Osteoblast (primary cell): ENCODE measurements at places on chromosomes 4 and X.

DNA sequence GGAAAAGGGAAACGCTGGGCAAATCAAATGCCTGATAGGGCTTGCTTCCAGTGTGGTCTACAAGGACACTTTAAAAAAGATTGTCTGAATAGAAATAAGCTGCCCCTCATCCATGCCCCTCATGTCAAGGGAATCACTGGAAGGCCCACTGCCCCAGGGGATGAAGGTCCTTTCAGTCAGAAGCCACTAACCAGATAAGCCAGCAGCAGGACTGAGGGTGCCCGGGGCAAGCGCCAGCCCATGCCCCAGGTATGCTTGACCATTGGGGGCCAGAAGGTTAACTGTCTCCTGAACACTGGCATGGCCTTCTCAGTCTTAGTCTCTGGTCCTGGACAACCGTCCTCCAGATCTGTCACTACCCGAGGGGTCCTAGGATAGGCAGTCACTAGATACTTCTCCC, 17.7 kb downstream of the ACOX3 start:
- DNase-seq, result no peak

DNA sequence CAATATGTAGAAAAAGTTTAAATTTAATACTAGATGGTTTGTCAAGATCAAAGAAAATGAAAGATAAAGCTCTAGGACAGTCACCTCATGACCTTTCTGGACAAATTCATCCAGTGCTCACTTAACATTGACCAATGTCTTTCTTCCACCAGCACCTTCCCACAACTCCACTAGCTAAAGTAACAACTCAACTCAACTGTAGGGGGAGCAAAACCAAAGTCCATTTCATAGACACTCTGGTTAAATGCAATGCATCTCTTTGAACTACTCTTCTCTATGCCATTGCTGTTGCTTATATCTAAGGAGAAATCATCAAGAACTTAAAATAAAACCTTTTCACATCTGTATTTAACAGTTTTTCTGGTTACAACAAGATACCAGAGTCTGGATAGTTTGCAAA, 25.1 kb downstream of the UGT2B4 start:
- no peak for DNase-seq

- peak; percentile 80 for DNase-seq
These were observed 1.8 kb downstream of the ATP11C start for GRCh38 chrX:139930916-139931645.

DNA sequence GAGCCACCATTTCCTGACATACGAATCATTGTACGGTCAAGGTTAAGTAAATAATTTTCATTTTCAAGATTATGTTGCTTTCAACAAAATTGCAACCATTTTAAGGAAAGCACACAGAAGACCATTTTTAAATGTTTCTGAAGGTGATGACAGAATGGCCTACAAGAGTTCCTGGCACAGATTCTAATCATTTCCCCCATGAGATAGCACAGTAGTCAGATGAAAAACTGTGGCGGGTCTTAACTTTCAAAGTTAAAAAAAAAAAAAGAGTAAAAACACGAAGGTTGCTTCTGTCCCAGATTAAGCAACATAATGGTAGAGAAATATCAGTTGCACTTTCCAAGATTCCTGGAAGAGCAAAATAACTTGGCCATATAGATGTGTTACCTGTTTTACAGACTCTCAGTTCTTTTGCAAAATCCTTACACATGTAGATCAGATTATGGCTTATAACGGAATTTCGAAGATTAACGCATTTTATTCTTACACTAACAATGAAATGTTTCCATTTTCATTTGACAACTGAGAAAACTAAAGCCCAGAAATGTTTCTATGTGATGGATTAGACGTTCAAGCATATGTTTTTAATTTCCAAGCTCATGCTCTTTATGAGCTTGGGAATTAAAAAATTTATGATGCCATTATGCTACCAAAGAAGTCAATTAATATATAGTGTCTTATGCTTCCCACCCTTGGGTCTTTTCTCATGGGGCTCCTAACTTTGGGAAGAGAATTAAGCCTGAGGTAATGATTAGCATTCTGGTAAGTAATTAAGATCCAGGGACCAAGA, 335.1 kb upstream of the CLNK start:
- no peak for DNase-seq

DNA sequence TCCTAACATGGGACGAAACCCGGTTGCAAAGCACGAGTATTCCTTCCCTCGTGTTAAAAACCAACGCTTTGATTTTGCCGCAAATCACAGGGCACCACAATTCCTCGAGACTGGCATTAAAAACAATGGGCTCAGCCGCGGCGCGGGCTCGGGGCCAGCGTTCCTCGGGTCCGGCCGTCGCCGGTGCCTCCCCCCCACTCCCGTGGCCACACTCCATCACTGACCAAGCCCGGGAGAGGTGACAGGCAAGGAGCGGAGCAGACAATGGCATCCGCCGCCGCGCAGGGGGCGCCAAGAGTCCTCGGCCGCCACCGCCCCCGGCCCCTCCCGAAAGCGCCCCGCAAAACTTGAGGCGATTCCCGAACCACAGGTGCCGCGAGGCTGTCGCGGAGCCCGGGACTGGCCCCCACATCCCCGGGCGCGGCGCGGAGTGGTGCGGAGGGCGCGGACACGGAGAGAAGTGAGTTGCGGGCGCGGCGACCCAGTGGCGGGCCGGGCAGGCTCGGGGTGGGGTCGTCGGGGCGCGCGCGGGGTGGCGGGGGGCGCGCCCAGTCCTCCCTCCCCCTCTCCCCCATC, 445 bp downstream of the AP1S2 start:
- DNase-seq, result peak; percentile 49

GRCh38 chrX:47743504-47743903, 84.5 kb upstream of the UXT start:
- peak; percentile 77 for DNase-seq

DNA sequence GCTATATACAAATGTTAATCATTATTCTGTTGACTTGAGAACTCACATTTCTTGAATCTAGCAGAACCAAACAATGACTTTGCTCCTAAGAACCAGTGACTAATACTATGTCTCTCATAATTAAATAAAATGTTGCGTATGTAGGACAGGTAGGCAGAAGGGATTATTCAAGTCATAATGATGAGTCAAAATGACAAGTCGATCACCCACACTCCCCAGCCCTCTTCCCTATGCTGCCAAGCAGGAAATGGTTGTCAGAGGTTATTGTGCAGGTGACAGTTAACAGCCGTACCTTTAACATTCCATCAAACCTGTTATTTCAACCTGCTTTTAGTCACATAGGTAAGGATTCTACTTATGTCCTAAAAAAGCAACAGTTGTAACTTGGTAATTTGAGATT, 22.0 kb upstream of the STK26 start:
- DNase-seq, result no peak

DNA sequence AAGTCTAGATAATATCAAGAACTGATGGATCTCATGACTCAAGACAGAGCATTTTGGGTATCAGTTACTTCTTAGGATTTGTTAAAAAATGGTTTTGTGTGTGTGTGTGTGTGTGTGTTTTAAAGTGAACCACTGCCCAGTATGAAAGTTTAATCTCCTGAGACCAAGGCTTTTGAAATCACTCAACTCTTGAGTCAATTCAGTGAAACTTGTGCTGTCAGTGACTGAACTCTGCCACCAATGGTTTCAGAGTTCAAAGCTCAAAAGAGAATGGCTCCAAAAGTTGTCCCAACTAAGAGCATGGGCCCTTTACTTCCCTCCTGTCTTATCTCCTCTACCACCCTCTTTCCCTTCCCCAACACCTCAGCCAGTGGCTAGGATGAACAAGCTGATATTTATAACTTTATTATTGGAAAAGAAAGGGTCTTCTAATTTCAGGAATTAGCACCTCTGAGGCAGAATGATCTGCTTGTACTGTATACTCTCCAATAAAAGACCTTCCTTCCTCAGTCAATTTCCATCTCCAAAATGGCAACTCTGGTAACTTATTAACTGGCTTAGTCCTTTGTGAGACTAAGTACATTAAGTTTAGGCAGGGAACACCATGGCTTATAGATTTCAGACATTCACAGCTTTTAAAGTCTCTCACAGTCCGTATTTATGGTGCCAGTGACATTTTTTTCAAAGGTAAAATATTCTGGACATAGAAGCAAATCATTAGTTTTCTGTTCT, 152.2 kb downstream of the REPS2 start:
- DNase-seq, result no peak

GRCh38 chrX:148574237-148574973, 74.0 kb downstream of the AFF2 start:
- DNase-seq, result no peak

DNA sequence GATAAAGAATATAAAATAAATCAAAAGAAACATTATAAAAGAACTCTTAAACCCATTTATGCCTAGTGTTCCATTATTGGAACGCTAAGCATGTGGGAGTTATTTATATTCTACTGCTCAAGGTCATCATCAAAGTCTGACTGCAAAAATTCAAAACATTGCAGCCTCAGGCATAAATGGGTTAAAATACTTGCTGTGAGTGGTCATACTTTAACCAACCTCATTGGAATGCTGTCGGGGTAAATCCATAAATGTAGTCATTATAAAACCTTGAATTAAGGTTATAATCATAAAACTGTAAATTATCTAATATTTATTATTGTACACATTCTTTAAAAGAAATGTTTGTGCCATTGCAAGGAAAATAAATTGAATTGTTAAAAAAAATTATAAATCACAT, 55.0 kb downstream of the RPS6KA6 start:
- no peak for DNase-seq

- DNase-seq, result peak; percentile 27
These were observed 1.1 kb upstream of the RAB40A start for GRCh38 chrX:103520386-103520785.

GRCh38 chrX:7134981-7135380, 12.5 kb upstream of the STS start:
- DNase-seq, result no peak

DNA sequence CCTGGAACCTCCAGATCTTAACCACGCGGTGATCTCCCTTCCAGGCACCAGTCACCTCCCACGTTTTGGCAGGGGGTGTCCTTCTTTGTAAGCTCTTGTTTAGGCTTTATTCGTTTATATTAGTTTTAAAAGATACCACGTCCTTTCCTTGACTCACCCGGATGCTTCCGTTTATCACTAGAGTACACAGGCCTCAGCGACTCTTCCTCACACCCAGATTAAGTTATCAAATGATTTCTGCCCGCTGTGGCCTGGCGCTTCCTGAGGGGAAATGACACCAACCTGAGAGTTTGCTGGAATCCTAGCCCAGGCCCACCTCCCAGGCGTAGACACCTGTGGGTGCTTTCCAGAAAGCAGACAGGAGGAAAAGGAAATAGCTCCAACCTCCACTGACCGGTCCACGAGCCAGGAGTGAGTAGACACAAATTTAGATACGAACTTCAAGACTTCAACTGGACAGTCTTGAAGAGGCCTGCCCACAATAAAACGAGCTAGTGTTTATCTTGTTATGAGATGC, 756 bp upstream of the ADAMTS3 start:
- DNase-seq, result peak; percentile 81

GRCh38 chrX:81378560-81378959, 176.7 kb downstream of the SH3BGRL start:
- DNase-seq, result no peak

DNA sequence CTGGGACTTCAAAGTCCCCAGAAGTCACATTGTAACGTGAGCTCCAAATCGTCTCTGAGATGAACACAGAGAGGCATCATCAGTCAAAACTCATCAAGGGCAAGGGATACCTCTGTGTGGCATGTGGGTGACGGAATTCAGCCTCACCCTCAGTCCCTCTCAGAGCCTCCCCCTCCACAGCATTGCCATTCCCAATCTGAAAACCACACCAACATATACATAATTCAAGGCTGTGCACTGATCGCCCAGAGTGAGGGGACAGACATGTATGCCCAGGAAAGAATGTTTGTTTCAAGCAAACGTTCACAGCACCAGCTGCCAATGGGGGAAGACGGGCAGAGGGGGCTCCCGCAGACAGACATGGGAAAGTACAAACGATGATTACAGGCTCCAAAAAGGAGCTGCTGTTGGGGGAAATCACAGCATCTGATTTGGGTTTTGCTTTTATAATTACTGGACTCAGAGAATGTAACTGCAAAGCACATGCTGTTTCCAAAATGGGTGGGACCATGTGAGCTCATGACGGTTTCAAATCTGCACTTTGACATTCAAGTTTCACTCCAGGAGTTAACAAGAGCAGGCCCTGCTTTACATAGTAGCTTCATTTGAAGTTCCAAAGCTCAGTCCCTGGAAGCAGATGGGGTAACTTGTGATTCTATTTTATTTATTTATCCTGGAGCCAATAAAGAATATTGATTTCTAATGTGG, 88.3 kb downstream of the CLCN4 start:
- DNase-seq, result no peak

GRCh38 chr4:6095897-6096296, 77.7 kb upstream of the C4orf50 start:
- DNase-seq, result no peak

GRCh38 chrX:8864161-8864560, 63.0 kb upstream of the FAM9A start:
- DNase-seq, result no peak

DNA sequence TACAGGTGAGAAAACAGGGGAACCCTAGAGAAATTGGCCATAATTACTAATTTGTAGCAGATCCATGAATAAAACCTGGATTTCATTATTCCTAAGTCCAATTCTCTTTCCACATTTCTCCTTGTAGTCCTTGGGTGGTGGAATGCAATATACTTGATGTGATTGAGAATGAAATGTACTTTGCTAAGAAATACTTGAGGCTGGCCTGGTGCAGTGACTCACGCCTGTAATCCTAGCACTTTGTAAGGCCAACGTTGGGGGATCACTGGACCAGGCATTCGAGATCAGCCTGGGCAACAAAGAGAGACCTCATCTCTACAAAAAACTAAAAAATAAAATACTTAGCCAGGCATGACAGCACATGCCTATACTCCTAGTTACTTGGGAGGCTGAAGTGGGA, 15.9 kb downstream of the TMEM184C start:
- no peak for DNase-seq

DNA sequence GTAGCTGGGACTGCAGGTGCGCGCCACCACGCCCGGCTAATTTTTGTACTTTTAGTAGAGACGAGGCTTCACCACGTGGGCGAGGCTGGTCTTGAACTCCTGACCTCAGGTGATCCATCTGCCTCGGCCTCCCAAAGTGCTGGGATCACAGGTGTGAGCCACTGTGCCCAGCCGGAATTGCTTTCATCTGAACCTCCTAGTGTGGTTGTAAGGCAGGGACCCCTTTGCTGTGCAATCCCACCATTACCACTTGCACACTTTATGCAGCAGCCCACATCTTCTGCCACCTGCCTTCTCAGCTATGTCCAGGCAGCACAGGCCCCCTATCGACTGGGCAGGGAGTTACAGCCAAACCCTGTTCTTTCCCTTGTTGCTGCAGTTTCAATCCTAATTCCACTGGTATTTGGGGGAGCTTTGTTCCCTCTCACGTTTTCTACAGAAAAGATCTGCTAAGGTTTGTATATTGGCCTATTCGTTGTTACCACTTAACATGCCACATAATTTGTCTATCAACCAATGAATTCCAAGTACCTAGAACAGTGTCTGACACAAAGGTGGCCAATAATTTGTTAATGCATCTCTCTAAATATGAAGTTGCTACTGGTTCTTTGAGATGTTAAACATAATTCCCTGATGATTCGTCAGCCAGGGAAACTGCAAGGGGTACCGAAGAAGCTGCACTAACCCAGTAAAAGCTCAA, 6.5 kb downstream of the RPL39 start:
- DNase-seq, result peak; percentile 53

GRCh38 chr4:22356987-22357596, 158.8 kb downstream of the ADGRA3 start:
- DNase-seq, result peak; percentile 80
